ENCODE measurements at places on chromosomes 7 and 10. TPM values are rescaled to one million over a fixed set of nuclear protein-coding genes. Genes with fewer than 3 reads are reported as not detected.

FOXK1 gene
- total RNA-seq, result 16.8 TPM

HECW1 gene
- total RNA-seq, result 12.2 TPM

DDC gene
- total RNA-seq, result 1.8 TPM

HEPACAM2 gene
- total RNA-seq, result not detected

LRRTM3 gene
- total RNA-seq, result not detected

STEAP2 gene
- total RNA-seq, result 5.4 TPM

CYP2E1 gene
- total RNA-seq, result 0.19 TPM

TAS2R5 gene
- not detected for total RNA-seq

NUTM2B gene
- 0.50 TPM for total RNA-seq

CYP3A7 gene
- total RNA-seq, result not detected

H2BK1 gene
- total RNA-seq, result not detected

PAPOLB gene
- not detected for total RNA-seq

CDC14C gene
- not detected for total RNA-seq

HOXA11 gene
- total RNA-seq, result 0.65 TPM

Data from A549 treated with DMSO at 1 μM for 4 hours (cell line).